ENCODE measurements at places on chromosomes 3 and 15.

DNA sequence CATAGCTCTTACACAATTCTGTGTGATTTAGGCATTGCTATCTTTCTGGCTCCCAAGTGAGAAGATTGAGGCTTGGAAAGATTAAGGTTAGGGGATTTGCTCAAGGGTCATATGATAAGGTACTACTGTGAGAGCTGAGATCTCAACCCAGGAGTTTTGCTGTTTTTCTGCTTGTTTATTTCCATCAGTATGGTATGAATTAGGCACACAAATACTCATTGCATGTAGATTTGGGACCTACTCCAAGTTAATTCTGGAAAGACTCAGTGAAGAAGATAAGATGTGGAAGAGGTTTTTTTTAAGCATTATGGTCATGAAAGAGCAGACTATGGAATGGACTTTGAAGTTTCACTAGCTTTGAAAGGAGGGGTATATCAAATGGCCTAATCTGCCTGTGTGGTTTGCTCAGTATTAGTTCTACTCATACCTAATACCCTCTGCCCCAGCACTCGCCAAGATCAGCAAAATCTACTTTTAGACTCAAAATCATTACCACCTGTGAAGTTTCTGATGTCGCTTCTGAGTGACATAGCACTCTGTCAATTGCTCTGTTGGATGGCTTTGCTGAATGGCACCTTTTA, 12.5 kb downstream of the MBNL1 start:
- DNase-seq, result no peak

DNA sequence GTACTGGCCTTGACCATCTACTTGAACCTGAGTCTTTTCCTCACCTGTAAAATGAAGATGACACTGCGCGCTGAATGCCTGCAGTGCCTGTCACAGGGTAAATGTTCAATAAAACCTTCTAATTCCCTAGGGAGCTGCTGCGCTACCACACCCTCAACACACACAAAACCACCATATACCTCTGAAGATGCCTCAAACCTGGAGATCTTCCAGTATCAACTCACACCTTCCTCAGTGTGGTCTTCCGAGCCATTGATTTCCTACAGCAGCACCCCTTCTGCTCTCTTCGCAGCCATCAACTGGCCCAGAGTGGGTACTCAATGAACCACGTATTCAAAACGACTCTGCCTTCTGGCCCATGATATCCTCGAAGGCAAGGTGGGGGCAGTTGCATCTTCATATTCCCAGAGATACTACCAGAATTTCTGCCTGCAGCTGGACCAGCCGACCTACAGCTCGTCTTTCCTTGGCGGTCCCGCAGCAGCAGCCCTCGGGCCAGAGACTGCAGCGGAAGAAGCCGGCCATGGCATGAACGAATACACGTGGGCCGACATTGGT, 695 bp downstream of the RPL32 start:
- no peak for DNase-seq

GRCh38 chr3:114506591-114507300, 212.9 kb downstream of the TIGIT start:
- no peak for DNase-seq

- no peak for DNase-seq
Measured at GRCh38 chr15:79849789-79850188, 47.0 kb downstream of the MTHFS start.

- DNase-seq, result no peak
Measured at GRCh38 chr15:25178835-25179672, 224.3 kb downstream of the SNRPN start.

DNA sequence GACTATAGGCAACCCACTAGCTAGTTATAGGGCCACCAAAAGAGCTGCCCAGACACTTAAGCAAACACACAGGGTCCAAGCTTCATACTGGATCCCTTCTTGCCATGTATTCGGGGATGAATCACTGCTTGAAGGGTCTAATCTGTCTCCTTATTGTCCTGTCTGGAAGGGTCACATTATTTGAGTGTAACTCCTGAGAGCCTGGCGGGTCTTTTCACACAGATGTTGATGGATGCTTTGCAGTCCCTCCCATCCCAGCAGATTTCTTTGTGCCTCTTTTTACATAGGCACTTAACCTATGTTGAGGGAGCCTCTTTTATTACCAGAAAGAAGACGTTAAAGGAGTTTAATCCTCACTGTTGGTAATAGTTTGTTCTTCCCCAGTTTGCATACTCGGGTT, 56.6 kb downstream of the BBX start:
- no peak for DNase-seq

DNA sequence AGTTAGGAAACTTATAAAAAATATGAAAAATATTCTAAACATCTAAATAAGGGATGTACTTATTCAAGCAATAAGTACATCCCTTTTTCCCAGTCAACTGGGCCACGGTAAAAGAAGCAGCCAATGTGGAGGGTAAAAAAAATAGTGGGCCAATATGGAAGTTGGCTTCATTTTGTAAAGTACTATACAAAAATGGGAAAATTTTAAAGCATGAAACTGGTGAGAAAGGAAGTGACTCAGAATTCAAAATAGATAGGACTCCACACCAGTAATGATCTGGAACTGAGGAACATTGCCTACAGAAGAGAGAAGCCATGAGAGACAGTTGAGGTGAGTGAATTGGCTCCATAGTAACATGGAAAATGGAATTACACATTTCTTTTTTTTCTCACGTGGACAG, 108.9 kb downstream of the FNDC3B start:
- no peak for DNase-seq

- no peak for DNase-seq
Measured at GRCh38 chr3:24365168-24365567, 129.5 kb downstream of the THRB start.

DNA sequence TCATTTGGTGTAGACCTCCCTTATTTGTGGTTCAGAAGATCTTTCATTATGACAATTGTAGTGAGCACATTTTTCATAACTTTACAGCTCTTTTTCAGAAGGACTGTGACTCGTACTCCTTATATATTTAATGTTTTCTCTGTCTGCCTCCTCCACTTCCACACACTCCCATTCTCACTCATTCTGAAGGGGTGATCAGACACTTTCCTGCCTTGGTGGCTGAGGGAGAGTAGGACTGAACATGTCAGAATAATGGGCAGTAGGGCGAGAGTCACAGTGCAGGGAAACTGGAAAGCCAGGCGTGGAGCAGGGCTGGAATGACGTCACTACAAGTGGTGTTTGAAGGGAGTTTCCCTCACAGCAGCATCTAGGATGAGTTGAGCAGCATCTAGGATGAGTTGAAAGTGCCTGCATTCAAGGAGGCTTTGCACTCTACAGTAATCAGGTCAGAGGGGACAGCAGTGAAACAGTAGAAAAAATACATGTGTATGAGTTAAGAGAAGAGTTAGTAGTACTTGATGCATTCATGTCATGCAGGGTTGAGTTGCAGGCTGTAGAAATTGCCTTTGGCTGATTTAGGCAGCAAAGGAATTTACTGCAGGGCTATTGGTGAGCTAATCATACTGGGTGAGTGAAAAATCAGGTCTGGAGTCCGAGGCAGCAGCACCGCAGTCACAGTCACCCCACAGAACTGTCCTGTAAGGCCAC, 36.3 kb upstream of the FBXL22 start:
- peak; percentile 76 for DNase-seq

DNA sequence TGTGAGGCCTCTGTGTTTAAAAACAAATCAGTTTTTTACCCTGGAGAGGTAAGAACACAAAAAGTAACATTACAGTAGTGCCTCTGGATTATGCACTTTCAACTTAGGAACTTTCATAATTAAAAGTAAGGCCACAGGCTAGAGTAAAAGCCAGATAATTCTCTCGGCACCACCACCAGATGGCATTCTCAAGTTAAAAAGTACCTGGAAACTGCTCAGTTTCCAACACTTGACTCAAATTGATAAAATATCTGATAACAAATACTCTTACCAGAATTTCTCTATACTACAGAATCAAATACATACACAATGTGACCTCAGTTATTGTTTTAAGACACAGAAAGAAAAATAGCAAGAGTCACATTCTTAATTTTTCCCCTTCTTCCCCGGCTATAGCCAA, 19.9 kb downstream of the SPICE1 start:
- peak; percentile 28 for DNase-seq

DNA sequence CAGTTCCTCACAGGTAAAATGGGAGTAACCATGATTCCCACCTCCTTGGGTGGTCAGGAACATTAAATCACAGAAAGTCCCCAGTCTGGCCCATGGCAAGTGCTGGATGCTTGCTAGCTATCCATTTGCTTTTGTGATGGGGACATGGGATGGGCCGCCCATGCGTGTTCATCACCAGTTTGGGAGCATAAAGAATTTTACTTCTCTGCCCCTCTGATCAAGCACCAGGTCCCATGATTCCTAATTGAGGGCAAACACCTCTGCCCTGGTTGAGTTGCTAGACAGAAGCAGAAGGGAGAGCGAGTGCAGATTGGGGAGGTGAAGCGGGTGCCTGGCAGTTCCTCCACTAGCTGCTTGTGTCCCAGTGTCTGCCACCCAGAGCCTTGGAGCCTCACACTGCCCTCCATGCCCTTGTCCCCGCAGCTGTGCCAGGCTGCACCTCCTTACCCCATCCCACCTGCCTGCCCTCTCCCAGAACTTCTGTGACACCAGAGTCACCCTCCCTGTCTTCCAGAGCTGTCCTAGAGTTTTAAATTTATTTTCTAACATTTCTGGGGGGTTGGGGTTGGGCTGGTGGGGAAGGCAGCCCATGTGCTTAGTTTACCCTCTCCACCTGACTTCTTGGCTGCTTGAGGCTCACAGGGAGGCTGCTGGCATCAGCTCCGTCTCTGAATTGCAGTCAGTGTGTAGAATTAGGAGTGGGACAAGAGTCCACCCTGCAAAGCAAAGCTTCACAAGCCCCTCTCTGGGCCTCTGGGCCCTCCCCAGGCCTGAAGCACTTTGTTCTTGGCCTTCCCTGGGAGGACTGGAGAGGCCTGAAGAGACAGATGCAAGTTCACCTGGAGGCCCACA, 18.4 kb downstream of the CFAP100 start:
- DNase-seq, result no peak

GRCh38 chr15:66912001-66912400, 153.4 kb upstream of the SMAD3 start:
- peak; percentile 10 for DNase-seq

- DNase-seq, result no peak
Measured at GRCh38 chr15:78341057-78341987, 1.2 kb downstream of the CRABP1 start.

GRCh38 chr3:93931597-93932229, 42.0 kb downstream of the PROS1 start:
- DNase-seq, result no peak

- no peak for DNase-seq
Measured at GRCh38 chr3:160837394-160837980, 81.5 kb downstream of the PPM1L start.

GRCh38 chr3:51703761-51704510, 2.9 kb upstream of the GRM2 start:
- DNase-seq, result no peak

DNA sequence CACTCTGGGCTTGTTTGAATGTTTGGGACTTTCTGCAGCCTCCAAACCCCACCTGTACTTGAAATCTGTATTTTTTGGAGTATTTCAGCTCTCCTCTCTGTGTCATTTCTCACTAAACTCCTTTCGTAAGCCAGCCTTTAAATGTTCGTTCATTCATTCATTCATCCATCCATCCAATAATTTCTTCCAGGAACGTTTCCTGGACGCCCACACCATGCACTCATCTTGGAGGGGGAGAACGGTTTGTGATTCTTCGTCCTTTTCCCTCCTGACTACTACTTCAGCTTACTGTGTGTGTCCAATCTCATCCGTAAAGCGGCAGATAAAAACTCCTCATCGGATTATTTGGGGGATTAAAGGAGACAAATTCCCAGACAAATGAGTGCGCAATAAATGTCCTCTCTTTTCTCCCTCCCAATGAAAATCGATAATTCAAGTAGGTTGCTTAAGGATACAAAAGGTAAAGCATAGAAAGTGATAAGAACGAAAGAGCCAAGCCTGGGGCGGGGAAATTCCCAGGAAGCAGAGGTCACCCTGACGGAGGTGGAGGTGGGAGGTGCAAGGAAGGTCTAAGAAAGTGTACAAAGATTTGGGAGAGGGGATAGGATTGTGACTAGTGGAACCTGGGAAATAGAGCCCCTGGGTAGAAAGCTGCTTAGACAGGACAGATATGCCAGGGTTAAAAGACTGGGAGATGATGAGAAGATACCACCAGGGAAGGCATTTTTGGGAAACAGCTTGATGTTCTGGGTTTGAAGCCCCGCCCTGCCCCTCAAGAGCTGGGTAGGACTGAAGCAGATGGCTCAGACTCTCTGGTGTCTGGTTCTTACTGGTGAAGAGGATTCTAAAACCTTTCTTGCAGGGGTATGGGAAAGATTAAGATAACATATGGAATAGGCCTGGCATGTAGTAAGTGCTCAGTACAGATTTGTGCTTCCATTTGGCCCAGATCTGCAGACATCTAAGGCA, 896 bp upstream of the KLHL25 start:
- no peak for DNase-seq

DNA sequence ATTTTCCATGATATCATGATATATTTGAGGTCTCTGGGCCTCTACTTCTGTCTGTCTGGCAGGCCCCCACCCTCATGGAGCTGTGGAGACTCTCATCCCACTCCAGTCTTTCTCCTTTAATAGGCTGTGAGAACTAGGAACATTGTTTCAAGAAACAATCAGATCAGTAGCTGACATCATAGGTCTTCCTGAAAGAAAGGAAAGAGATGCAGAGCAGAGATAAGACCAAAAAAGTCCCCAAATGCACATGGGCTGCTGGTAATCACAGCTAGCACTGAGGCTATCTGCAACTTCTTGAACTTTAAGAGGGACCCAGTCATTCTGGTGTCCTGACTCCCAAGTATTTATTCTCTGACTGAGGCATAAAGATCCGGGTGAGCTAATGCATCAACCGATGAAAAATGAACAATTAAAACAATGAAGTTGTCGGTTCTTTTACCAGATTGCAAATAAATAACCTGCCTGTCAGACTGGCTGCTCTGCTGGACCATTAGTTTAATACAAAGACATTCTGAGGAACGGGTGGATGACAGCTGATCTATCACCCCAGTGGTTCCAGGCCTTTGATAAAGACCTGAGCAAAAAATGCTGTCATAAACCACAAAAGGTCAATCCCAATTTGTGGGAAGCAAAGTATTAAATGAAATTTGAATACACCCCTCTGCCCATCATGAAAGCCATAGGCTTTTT, 780.8 kb upstream of the GOLIM4 start:
- DNase-seq, result no peak

DNA sequence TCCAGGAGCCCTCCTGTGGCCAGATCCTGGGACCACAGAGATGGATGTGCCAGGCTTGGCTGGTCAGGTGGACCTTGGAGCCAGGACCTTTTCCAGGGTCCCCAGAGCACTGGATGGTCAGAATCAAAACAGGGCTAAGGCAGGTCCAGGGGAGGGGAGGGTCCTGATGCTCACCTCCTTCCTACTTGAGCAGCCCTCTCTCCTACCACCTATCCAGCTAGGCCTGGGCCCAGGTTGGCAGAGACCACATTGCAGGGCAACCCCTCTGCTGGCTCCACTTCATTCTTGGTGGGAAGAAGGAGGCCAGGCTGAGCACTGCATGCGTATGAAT, 28.5 kb upstream of the SFMBT1 start:
- DNase-seq, result no peak

DNA sequence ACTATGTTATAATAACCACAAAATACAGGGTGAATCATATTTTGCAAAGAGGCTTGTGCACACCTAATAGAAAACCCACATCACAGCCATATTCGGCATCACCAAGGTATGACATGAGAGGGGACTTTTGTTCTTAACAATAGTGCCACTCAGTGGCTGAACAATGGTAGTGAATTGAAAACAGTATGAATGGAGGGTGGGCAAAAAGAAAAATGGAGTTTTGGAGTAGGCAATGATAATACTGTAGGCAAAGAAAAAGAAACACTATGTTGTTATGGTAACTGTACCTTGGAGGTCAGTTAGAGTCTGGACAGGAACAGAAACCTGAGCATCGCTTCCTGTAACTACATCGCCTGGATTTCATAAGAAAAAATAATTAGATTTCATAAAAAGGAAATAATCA, 348.6 kb downstream of the PLCL2 start:
- DNase-seq, result peak; percentile 5
